ENCODE measurements at places on chromosomes 4 and X. TPM values are rescaled to one million over a fixed set of nuclear protein-coding genes. Genes with fewer than 3 reads are reported as not detected.

GRCh38 chr4:82744284-82744968, 54.2 kb downstream of the SCD5 start:
- H3K27me3 ChIP-seq = no peaks in the 10 kb centered on the region
- no peak overlapping the region for H3K4me3 ChIP-seq
- H3K36me3 ChIP-seq = no peaks in the 10 kb centered on the region
- peak overlapping the region; percentile 92 for H3K27ac ChIP-seq
- H3K4me1 ChIP-seq = peaks cover 25% of the 10 kb centered on the region

GRCh38 chrX:49029876-49030275, 13.3 kb downstream of the TFE3 start:
- DNase-seq = peak; percentile 45
- H3K4me1 ChIP-seq = no peaks in the 10 kb centered on the region
- H3K36me3 ChIP-seq = no peaks in the 10 kb centered on the region
- H3K27ac ChIP-seq = no peak overlapping the region
- H3K27me3 ChIP-seq = no peaks in the 10 kb centered on the region

DNA sequence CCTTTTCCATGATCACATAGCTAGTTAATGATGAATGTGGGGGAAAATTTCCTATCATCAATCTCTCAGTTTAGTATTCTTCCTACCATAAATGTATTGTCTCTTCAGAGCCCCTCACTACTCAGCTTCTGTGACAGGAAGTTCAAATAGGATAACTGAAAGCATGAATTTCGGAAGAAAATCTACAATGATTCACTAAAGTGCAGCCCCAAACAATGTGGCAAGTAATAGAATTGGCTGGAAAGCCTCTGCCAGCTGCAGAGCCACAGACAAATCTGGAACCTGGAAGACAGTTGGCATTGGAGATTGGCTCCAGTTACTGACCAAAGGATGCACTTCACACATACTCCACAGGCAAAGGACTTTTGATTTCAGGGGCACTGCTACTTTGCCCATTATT, 35.2 kb downstream of the EGF start:
- H3K36me3 ChIP-seq = no peaks in the 10 kb centered on the region
- H3K27me3 ChIP-seq = no peaks in the 10 kb centered on the region
- H3K4me1 ChIP-seq = no peaks in the 10 kb centered on the region
- no peak overlapping the region for H3K4me3 ChIP-seq
- H3K27ac ChIP-seq = no peak overlapping the region
- no peak for DNase-seq

The MAGED4 gene
- not detected for total RNA-seq

DNA sequence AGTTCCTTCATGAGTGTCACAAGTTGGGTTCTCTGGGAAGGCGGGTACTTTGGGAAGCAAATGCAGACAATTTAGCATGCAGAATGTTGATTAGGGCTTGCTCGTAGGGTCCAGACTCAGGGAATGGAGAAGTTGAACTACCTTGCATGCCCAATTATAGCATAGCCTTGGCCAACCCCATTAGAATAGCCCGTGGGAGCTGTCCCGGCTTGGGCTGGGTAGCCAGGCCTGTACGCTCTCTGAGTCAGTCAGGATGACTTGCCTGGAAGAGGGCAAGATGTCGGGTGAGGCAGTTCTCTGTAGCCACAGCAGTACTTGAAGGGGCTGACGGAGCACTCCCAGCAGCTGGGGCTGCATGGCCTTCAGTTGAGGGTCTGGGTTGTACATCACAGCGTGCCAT, 19.5 kb downstream of the KIAA0232 start:
- no peak overlapping the region for H3K4me3 ChIP-seq
- H3K36me3 ChIP-seq = 0 out of 2 replicates have a peak, but pooled peaks cover 4% of the 10 kb centered on the region
- no peak for DNase-seq

- no peak overlapping the region for H3K4me3 ChIP-seq
- no peaks in the 10 kb centered on the region for H3K27me3 ChIP-seq
- no peaks in the 10 kb centered on the region for H3K36me3 ChIP-seq
- DNase-seq = no peak
Measured at GRCh38 chr4:110367156-110367555, 108.8 kb upstream of the ENPEP start.

- H3K36me3 ChIP-seq = no peaks in the 10 kb centered on the region
- no peak overlapping the region for H3K27ac ChIP-seq
- DNase-seq = no peak
- no peak overlapping the region for H3K4me3 ChIP-seq
- no peaks in the 10 kb centered on the region for H3K4me1 ChIP-seq
Measured at GRCh38 chr4:169931964-169932363, 94.2 kb downstream of the MFAP3L start.

The ADAM29 gene
- not detected for total RNA-seq

DNA sequence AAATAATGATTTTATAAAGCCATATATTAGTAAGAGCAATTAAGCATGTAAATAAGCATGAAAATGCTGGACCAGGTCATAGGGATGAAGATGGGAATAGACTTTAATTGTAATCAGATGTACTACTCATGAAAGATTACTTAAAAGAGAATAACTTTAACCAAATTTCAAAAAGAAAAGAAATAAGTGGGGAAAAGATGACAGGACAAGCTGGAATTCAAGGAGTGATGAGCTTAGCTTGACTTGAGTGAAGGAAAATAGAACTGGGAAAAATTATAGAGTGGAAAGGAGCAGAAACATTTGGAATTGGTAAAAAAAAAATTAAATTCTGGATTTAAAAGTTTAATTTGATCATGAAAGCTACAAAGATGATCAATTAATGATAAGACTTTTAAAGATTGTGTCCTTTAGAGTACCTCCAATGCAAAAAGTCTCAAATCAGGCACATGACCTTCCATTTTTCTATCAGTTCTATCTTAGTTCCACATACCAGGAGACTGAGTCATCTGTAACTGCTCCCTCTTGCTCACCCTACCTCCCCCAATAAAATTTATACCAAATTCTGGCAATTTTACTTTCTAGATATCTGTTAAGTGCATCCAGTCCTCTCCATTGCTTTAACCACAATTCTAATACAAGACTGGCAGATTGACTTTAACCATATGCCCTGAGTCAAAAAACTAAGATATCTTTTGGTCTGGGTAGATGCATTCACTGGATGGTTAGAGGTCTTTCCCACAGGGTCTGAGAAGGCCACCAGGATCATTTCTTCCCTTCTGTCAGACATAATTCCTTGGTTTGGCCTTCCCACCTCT, 56.4 kb upstream of the SLIT2 start:
- no peaks in the 10 kb centered on the region for H3K36me3 ChIP-seq
- no peaks in the 10 kb centered on the region for H3K27me3 ChIP-seq
- H3K4me3 ChIP-seq = no peak overlapping the region
- no peaks in the 10 kb centered on the region for H3K4me1 ChIP-seq

GRCh38 chr4:150828159-150828558, 186.9 kb downstream of the LRBA start:
- no peak for DNase-seq
- no peak overlapping the region for H3K27ac ChIP-seq
- H3K4me1 ChIP-seq = no peaks in the 10 kb centered on the region
- no peak overlapping the region for H3K4me3 ChIP-seq
- no peaks in the 10 kb centered on the region for H3K27me3 ChIP-seq

DNA sequence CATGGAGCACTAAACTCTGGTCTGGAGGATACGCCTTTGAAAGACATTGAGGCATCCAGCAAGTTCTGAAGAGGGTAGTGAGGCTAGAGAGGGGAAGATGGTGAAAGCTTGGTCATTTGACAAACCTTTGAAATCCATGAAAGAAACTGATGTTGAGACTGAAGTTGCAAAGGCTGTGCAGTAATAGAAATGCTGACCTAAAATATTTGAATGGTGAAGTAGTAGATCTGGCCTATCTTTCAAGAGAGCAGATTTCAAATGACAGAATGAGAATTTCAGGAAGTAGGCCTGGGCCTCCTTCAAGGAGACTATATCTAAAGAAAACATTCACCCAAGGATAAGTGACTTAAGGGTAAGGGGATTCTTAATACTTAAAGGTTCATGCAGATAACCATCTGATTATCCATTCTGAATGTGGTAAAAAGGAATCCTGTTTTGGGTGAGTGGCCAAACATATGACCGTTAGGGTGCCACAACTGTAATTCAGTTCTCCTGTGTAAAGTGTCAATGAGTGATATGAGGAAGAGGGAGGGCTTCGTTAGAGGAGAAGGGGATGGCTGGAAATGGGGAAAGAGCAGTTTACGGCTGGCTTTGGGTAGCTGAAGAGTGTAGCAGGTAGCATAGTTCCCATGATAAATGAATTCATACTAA, 62.2 kb downstream of the AMELX start:
- no peaks in the 10 kb centered on the region for H3K4me1 ChIP-seq
- no peak overlapping the region for H3K27ac ChIP-seq
- no peaks in the 10 kb centered on the region for H3K36me3 ChIP-seq
- DNase-seq = no peak
- no peak overlapping the region for H3K4me3 ChIP-seq
- no peaks in the 10 kb centered on the region for H3K27me3 ChIP-seq

The MAGEA9B gene
- total RNA-seq = not detected

GRCh38 chr4:2745981-2746806, 9.9 kb downstream of the TNIP2 start:
- peak; percentile 86 for DNase-seq
- no peak overlapping the region for H3K4me3 ChIP-seq
- H3K27me3 ChIP-seq = no peaks in the 10 kb centered on the region

The TLR6 gene
- 7.9 TPM for total RNA-seq

DNA sequence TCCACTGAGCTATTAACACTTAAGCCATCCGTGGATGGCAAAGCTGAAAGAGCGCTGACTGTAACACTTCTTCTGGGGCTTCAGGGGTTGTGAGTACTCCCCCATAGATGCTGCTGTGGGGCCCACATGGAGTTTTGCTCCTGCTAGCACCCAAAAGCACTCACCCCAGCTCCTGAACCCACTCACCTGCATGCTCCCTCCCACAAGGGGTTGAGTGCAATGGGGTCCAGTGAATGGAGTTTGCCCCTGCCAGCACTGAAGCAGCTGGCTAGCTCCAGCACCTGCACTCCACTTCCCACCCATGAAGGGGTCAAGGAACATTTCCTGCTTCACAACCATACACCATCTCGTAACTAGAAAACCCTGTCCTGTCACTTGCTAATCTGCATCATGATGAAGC, 78.9 kb downstream of the IL21 start:
- H3K27me3 ChIP-seq = no peaks in the 10 kb centered on the region
- H3K36me3 ChIP-seq = no peaks in the 10 kb centered on the region
- no peak for DNase-seq
- no peak overlapping the region for H3K27ac ChIP-seq
- H3K4me3 ChIP-seq = no peak overlapping the region

DNA sequence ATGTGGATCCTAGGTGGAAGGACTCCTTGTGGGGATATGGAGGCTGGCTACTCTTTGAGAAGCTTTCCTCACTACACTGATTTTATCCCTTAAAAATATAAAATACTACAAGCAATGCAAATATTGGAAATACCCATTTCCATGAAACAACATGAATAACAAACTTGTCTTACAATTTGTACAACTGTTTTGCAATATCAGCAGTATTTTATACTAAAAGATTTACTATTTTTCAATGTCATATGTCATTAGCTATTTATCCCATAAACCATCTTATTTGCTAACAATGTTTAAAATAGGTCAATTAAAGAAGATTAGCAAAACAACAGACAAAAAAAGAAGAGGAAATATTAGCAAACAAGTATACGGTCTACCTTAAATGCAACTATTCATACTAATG, 1674.1 kb downstream of the PCDH7 start:
- H3K4me3 ChIP-seq = no peak overlapping the region
- no peaks in the 10 kb centered on the region for H3K27me3 ChIP-seq
- H3K4me1 ChIP-seq = no peaks in the 10 kb centered on the region
- DNase-seq = no peak
- H3K36me3 ChIP-seq = no peaks in the 10 kb centered on the region
- H3K27ac ChIP-seq = no peak overlapping the region

DNA sequence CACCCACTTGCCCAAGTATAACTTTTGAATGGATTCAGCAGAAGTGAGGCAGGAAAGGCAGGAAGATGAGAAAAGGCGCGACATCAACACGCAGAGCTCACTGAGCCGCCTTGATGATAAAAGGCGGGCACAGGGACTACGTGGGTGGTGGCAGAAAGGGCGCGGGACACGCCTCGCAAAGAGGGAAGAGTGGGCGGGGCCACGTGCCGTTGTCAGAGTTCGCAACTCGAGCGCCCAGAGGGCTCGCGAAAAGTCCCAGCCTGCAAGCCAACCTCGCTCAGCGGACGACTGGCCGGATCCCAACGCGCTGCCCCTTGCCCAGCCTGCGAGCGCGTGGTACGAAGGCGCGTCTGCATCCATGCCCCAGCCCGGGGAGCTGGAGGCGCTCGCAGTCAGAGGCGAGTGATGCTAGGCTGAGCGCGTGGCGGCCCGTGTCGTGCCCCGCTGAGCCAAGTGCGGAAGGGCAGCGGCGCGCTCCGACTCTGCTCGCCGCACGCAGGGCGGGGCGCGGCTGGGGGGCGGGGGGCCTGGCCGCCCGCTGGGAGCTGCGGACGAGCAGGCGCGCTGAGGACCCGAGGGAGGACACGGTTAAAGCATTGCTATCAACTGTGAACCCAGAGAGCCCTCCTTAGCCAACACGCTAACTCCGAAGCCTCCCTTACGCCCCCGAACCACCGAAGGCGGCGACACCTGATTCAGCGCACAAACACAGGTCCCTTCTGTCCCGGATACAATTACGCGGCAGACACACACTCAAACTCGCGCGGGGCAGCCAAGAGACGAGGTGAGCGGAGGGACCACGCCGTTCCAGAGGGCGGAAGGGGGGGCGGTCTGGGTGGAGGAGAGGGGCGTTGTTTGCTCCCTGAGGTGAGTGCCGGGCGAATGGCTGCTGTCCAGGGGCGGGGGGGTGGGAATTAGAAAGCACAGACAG, at the start of gene UGT8:
TSS of gene UGT8 (plus strand) at position 617 of the 931 bp plus-strand sequence. CDS start 24,074 bp downstream, outside the sequence.
- no peak for DNase-seq
- peak within 1 kb of the TSS; percentile 55 for H3K4me3 ChIP-seq
- no peak within 1 kb of the TSS for H3K27ac ChIP-seq
- H3K36me3 ChIP-seq = no peaks in the 10 kb centered on the region
- no peaks in the 10 kb centered on the region for H3K4me1 ChIP-seq
- peaks cover 4% of the 10 kb centered on the region for H3K27me3 ChIP-seq

DNA sequence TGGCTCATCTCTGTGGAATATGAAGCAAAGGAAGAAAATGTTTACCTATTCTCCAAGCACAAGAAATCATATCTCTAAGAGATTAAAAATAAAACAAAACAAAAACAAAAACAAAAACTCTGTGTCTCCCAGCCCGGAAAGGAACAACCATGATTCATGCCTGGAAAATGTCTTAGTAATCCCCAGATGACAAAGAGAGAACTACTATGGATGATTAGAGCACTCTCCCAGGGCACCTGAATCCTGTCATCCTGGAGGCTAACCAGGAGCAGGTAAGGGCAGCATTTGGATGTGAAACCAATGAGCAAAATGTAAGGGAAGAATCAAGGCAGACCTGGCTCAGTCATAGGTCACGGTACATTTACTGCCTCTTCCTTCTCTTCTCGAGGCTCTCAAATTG, 1.7 kb upstream of the AKAP4 start:
- H3K4me3 ChIP-seq = no peak overlapping the region
- H3K27me3 ChIP-seq = no peaks in the 10 kb centered on the region
- H3K36me3 ChIP-seq = no peaks in the 10 kb centered on the region
- no peak overlapping the region for H3K27ac ChIP-seq
- DNase-seq = no peak

GRCh38 chr4:127782025-127782274, 172 bp upstream of the HSPA4L start:
- H3K27me3 ChIP-seq = no peaks in the 10 kb centered on the region
- H3K4me1 ChIP-seq = peaks cover 28% of the 10 kb centered on the region
- H3K27ac ChIP-seq = 0 out of 2 replicates have a peak overlapping the region, but pooled peaks have one; percentile 25
- H3K4me3 ChIP-seq = peak overlapping the region; percentile 84
- peak; percentile 80 for DNase-seq
- H3K36me3 ChIP-seq = no peaks in the 10 kb centered on the region

Measured in PC-9 (cell line).